Activated T-cell treated with anti-CD3 and anti-CD28 coated beads for 48 hours (primary cell): ENCODE measurements at places on chromosomes 11 and 22.

- no peak for DNase-seq
Observed at GRCh38 chr11:110491577-110492320, 62.0 kb downstream of the FDX1 start.

- DNase-seq: no peak
Observed at GRCh38 chr11:128530118-128531074, 57.0 kb downstream of the ETS1 start.

DNA sequence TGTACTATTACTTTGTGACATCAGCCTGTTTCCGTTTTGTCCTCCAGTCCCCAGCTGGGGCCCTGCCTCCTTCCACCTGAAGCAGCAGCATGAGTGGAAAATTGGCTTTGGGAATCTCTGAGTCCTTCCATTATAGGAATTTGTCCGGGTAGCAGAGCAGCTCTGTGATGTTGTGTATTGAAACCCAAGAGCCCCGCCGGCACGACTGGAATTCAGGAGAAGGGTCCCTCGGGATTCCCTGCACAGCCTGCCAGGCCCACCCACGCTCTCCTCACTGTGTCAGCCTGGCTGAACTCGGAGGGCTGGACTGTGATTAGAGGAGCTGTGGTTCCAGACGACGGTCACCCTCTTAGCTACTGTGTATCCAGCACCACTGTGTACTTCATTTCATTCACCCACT lies 18.8 kb upstream of the TSPAN18 start:
- no peak for DNase-seq

DNA sequence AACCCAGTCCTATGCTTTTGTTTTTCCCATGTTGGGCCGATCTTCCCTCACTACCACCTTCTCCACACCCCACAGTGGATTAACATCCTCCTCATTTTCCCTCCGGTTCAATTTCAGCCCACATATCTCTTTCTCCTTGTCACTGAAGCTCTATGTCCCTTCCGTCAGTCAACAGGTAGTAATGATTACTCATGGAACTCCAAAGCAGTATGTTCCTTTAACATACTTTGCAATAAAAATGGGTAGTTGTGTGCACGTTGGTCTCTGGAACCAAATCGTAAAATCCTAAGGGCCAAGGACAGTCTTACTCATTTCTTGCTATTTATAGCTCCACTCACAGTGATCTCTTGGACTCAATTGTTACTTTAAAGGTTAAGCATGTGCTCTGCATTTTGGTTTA lies 20.2 kb downstream of the AMOTL1 start:
- DNase-seq: no peak

DNA sequence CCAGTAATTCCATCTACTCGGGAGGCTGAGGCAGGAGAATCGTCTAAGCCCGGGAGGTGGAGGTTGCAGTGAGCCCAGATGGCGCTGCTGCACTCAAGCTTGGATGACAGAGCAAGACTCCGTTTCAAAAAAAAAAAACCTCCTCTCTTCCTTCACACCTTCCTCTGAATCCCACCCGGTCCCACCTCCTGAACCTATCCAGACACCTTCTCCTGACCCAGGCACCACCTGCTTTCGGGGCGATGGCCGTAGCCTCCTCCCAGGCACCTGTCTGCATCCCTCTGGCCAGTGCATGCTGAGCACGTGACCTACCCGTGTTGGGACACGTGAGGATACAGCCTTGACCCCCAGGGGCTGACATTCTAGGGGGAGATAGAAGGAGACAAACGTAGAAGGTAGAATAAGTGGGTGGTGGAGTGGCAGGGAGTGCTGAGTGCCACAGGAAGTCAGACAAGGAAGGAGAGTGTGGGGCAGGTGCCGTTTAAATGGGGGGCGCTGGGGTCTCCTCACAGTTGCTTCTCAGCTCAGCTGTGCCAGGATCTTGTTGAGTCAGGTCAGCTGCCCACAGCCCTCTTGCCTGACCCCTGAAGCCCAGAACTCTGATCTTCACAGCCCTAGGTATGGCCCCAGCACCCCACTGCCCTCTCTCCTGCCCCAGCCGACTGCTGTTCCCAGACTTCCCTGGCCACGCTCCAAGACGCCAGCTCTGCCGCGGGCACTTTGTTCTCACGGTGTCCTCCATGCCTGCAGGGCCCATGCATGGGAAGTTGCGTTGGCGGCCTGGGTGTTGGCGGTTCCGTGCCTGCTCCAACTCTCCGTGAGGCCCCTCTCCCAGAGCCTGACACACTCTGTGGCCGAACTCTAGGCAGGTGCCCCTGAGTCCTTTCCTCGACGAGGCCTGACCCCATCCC lies 1.2 kb upstream of the MIOX start:
- no peak for DNase-seq

DNA sequence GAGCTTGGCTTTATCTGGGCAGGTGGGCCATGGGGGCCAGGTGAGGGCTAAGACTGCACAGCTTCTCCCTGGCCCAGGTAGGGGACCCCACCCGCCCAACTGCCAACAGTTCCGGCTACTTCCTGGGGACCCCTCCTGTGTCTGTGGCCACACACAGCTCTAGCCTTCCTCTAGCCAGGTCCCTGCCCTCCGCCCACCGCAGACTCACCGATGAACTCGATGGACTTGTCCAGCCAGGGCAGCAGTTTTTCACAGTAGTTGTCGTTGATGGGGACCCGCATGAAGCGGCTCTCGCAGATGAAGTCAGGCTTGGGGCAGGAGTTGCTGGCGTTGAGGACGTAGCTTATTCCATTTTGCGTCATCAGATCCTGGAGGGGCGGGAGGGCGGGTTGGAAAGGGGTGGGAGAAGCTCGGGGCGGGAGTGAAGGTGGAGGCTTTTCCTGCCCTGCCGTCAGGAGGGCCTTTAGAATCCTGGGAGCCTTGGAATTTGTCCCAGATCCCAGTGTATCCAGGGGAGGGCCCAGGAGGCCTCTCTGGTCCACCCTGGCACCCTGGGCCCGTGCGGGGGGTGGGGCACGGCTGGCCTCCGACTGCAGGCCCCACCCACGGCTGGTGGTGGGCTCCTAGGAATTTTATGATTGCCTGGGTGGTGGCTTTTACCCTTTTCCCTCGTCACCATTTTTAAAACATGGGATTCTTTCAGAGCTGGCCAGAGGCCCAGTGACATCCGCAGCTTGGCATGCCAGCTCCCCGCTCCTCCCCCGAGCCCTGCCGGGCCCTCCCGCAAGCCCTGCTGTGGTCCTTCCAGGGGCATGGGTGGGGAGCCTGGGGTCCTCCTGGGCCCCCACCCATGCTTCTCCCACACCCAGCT lies 13.9 kb downstream of the DUSP8 start:
- no peak for DNase-seq

DNA sequence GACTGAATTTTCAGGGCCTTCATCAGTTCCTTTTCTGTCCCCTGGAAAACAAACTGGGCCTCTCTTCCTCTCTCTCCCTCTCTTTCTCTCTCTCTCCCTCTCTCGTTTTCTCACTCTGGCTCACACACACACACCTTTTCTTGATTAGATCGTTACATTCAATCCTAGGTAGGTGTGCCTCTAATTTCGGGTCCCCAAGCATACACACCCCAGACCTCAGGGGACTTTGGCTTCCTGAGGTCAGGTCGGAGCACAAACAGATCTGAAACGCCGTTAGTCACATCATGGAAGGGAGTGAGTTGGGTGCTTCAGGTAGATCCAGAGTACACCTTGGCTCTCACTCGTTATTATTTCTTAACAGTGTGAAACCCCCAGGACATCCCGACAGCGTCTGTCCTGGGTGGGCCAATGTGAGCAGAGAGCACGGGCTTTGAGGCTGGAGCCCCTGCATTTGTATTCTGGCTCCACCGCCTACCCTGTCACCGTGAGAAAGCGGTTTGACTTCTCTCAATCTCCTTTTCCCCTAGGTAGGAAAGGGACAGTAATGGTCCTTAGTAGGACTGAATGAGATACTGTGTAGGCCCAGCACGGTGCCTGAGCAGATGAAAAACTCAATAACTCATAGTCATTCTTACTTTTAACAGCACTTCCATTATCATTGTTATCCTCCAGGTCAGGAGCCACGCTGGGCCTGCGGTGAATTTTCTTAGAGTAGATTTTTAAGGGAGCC lies 37.3 kb upstream of the POU2AF1 start:
- DNase-seq: no peak

GRCh38 chr11:12392672-12393071 lies 15.3 kb downstream of the PARVA start:
- DNase-seq: no peak

DNA sequence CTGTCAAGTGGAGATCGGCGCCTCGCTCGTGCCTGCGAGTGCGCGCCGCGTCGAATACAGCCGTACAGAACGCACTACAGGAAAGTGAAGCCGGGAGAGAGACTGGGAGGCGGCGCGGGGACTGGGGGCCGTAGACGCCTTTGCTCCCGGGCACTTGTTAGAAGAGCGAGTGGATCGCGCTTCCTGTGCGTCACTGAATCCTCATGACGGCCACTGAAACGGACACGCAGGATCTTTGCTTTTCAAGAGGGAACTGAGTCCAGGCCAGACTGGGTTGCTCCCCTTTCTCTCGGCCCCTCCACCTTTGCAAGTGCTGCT lies 314 bp downstream of the RIC8A start:
- no peak for DNase-seq

DNA sequence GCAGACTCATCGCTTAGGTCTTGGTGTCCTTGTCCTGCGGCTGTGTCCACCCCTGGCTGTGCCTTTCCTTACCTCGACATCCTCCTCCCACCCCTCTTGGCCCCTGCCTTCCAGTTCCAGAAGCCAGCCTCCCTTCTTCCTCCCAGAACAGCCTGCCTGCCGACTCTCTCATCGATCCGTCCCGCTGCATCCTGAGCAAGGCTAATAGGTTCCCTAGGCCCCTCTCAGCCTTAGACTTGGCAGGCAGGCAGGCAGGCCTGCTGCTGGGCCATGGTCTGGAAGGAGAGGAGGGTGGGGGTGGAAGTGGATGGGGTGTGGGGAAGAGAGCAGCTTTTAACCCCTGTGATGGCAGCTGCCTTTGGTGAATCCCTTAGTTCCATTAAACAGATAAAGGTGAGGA lies 196.7 kb upstream of the TBCEL start:
- no peak for DNase-seq

DNA sequence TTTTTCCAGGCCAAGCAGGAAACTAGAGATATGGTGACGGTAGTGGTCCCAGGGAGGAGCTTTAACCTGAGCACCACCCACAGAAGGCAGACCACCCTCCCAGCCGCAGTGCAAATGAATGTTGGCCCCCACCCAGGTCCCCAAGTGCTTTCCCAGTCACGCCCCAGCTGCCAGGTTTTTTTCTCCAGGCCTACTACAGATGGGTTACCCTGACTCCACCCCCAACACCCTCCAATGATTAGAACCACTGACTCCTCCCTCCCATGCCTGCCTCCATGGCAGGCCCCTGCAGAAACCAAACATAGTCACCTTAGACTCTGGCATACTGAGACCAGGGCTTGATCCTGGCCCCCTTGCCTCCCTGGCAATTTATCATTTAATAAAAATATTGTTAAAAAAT lies 58.7 kb upstream of the CHST1 start:
- DNase-seq: no peak

DNA sequence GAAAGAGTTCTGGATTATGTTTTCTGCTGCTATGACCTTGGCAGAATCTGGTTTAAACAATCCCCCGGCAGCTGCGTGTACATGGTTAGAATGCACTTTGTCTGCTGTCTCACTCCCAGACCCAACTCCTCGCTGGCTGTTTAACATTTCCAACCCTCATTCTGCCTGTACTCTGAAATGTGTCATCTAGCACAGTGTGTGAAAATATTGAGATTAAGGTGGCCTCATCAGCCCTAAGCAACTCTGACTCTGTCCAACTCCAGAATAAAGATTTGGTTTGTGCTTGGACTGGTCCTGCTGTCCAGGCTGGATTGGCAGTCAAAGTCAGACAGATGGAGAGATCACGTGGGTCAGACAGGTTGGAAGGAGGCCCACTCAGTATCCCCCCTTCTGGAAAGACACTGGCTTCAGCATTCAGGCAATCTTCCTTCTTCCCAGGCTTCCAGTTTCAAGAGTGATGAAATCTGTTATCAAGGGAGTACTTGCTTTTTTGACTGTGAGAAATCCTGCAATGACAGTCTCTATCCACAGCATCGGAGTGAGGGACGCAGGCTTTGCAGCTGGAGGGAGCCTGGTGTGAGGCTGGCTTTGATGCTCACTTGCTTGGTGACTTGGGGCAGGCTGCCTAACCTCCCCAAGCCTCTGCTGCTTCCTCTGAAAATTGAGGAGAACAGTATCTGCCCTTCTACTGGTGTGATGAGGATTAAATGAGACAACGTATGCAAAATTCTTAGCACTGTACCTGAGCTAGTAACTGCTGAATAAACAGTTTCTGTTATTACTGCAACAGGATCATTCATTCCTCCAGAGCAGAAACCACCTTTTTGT lies 29.8 kb downstream of the ABTB2 start:
- DNase-seq: no peak

DNA sequence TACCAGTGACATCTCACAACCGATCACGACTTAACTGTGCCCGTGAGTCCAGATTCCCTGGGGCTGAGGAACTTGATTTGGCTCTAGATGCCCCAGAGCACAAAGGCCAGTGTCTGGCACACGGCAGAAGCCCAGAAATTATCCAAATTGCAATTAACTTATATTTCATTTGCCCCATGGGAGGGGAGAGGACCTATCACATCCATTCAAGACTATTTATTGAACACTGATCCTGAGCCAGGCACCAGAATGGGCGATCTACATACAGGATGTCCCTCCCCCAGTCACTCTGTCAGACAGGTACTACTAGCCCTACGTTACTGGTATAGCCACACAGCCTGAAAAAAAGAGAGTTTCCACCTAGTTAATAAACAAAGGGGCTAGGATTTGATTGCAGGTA lies 5.1 kb downstream of the DNAL4 start:
- DNase-seq: no peak

- no peak for DNase-seq
Observed at GRCh38 chr22:49726022-49726681, 101.5 kb downstream of the BRD1 start.

GRCh38 chr11:126736682-126737572 lies 263.6 kb downstream of the KIRREL3 start:
- DNase-seq: no peak

GRCh38 chr22:28788601-28789000 lies 11.8 kb downstream of the XBP1 start:
- no peak for DNase-seq

DNA sequence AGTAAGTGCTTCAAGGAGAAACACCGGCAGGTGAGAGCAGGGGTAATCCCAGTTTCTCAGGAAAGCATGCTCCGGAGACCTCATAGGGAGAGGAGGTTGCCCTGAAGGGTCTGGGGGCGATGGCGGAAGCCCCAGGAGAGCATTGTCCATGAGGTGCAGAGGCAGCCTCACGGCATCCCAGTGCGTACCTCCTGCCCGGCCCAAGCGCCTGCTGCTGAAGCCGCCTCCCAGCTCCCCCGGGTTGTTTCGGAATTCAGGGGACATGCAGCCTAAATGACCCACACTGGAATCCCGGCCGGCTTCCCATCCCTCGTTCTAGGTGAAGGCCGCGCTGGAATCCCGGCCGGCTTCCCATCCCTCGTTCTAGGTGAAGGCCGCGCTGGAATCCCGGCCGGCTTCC lies 2.7 kb downstream of the ZBED4 start:
- no peak for DNase-seq
